ENCODE measurements at places on chromosomes 6 and 20.

DNA sequence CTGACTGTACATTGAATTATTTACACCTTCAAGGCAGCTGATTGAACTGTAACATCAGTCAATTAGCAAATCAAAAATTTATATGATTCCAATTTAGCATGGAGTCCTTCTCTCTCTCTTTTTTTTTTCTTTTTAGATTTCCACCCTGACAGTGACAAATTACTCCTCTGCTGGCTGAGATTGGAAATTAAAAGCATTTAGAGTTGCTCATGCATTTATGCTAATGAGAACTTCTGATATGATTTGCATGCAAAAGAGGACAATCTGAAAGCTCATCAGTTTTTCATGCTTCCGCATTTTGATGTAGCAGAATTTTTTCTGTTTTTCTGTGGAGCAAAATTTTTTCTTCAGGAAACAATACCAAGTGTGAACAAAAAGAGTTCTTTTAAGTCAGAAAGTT lies 130.5 kb upstream of the NOX3 start:
- DNase-seq = no peak

DNA sequence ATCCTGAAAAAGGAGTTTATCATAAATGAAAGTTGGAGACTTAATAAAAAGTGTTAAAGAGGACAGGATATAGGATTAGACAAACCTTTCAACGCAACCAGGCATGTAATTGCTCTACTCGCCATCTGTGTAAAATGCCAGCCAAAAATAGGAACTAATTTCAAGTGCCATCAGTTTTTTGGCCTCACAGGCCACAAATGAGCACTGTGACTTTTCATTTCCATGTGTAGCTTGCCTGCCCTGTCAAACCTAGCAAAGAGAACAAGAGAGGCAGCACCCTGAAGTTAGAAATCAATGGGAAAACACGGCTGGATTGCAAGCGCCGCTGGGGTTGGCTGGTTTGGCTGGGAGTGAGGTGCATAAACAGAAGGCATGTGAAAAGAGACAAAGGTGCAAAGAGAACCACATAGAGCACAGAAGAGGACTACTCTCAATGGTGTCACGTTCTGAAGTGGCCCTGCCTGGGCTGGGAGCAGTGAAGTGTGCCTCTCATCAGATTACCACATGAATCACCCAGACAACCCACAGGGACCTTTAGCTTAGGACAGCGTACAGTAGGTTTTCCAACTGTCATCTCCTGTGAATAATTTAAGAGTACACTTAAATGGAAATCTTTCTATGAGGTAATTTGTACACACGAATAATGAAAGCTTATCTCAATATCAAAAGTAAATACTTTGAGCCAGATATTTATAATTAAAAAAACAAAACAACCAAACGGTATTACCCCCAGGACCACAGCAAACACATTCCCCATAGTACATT lies 78.0 kb upstream of the NHSL1 start:
- no peak for DNase-seq

GRCh38 chr20:8061861-8062518 lies 42.4 kb upstream of the TMX4 start:
- no peak for DNase-seq

GRCh38 chr6:16764188-16764950 lies 3.1 kb upstream of the ATXN1 start:
- DNase-seq = no peak

DNA sequence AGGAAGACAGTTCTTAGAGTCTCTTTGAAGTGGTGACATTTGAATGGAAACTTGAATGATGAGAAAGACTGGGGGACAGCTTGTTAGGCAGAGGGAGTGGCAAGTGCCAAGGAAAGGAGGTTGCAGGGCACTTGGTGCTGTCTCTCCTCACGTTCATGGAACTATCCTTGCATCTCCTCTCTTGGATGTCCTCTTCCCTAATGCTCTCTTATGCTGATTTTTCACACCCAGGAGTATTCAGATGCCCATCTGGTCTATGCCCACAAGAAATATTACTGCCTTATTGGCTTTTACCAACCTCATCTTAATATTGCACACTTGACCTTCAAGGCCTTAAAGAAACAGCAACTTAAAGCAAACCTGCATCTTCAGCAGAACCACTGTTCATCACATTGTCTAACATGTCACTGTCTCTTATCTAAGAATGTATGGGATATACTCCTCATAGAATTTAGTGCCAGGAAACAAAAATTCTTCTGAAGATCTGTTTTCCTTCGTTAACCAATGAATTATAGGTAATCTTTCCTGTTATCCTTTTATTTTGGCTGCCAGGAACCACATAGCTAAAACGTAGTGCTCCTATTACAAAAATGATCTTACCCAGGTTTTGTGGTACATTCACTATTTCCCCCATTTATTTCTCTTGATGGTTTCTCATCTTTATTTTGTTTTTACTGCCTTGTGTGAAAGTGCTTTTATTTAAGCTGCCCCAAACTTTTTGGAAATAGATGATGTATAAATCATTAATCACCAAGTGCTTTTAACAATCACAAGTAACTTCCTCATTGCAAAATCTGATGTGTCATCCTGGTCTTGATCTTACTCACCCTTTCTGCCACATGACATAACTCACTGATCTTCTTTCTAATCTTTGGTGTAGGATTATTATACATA lies 12.8 kb downstream of the RGS17 start:
- no peak for DNase-seq

- no peak for DNase-seq
Measured at GRCh38 chr6:157775376-157775775, 47.7 kb upstream of the SNX9 start.

DNA sequence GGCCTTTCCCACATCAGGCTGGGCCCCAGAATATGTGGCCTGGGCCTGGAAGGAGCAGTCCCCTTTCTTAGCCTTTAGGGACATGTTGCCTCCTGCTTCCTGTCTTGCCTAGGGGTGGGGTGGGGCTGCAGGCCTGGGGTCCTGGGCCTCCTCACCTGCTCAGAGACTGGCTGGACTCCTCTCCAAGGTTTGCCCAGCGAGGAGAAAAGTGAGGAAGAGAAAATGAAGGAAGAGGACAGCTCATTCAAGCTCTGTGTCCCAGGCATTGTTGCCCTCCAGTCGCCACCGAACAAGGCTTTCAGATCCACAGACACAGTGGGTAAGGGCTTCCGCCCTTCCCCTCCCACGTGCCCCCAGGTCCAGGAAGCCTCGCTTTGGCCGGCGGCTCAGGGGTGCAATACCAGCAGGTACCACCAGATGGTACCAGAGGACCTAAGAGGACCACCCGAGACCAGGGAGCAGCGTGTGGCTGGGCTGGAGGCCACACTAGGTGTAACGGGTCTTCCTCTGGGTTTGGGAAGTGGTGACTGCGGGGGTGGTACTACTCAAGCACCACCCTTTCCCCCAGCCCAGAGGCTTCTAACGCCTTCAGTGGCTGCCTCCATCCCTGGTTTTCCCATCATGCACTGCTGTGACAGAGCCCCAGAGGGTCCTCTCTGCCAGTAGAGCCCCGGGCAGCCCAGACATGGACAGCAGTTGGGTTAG lies 5.5 kb upstream of the BAK1 start:
- peak; percentile 56 for DNase-seq

- DNase-seq = no peak
Measured at GRCh38 chr20:12269579-12269978, 351.9 kb downstream of the BTBD3 start.

GRCh38 chr6:63731930-63732329 lies 96.3 kb downstream of the PHF3 start:
- DNase-seq = no peak

GRCh38 chr6:41757271-41757670 lies 10.1 kb upstream of the PGC start:
- no peak for DNase-seq

- no peak for DNase-seq
Measured at GRCh38 chr6:163324688-163325389, 89.7 kb upstream of the QKI start.

GRCh38 chr6:15434263-15434662 lies 188.4 kb downstream of the JARID2 start:
- DNase-seq = no peak

DNA sequence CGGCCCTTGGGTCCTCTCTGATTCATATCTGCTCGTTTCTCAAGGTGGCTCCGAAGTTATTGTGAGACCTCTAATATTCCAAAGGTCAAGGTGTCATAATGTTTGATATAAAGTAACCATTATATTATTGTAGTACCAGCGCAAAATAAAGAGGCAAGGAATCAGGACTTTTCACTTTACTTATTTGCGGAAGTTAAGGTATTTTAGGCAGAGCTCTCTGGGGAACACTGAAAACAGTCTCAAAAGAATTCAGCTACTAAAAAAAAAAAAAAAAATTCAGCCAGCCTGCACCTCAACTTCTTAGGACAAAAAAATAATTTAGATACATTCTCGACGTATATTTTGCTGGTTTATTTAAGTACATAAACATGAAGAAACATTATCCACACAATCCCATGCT lies 2.4 kb downstream of the OSER1 start:
- no peak for DNase-seq

DNA sequence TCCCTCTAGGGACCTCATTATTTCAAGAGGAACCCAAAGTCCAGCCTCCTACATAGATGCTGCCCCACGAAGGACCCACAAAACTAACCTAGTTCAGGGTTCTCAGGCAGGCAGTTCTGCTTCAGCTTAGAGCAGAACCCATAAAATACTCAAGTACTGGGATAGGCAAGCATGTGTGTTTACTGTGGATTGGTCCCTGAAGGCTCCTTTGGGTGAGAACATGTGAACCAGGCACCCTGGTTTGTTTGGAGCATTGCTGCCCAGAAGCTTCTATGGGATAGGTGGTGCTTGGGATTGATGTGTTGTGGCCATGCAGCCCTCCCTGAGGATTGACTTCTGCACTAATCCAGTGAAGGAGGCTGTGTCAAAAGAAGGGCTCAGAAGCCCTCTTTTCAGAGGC lies 14.9 kb upstream of the EFHC1 start:
- no peak for DNase-seq

GRCh38 chr6:63307581-63308246 lies 12.1 kb downstream of the LGSN start:
- no peak for DNase-seq

- DNase-seq = no peak
Measured at GRCh38 chr6:13830803-13831202, 16.4 kb upstream of the MCUR1 start.

DNA sequence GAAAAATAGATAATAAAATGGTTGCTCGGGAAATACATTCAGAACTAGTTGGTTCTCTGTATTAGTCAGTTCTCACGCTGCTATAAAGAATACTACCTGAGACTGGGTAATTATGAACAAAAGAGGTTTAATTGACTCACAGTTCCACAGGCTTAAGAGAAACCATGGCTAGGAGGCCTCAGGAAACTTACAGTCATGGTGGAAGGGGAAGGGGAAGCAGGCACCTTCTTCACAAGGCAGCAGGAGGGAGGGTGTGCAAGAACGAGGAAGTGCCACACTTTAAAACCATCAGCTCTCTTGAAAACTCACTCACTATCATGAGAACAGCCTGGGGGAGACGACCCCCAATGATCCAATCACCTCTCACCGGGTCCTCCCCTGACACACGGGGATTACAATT lies 24.2 kb upstream of the SNX9 start:
- no peak for DNase-seq

- DNase-seq = no peak
Measured at GRCh38 chr6:64520050-64520449, 884.4 kb downstream of the PHF3 start.

DNA sequence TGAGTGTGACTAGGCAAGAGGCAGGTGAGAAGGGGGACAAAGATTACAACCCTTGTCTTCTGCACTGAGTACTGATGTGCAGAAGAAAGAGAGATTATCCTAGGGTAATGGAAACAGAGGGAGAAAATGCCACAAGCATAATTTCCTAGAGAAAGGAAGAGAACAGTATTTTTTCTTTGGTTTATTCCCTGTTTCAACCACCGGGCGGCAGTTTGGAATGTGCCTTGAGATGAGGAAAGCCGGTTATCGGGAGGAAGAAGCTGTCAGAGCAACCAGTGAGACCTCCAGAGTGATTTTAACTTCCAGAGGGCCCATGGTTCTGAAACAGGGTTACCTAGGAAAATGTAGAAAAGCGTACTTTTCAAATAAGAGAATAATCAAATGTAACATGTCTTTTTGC lies 121.4 kb downstream of the REV3L start:
- DNase-seq = peak; percentile 9

DNA sequence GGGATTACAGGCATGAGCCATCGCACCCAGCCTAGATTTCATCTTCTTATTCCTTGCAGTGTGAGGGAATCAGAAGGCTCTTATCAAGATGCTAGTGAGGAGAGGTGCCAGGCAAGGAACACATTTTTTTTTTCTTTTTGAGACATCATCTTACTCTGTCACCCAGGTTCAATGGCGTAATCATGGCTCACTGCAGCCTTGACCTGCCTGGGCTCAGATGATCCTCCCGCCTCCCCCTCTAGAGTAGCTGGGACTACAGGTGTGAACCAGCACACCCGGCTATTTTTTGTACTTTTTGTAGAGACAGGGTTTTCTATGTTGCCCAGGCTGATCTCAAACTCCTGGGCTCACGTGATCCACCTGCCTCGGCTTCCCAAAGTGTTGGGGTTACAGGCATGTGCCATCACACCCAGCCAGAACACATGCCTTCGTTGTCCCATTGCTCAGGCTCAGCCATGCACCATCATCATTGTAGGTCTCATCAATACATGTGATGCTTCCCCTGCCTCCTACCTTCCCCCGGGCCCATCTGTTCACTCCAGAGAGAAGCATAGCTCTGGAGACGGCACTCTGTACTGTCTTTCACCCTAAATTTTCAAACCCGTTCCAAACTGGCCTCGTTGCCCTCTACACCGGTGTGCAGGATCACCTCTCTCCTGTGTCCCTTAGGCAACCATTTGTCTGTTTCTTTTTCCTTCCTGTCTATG lies 10.1 kb downstream of the FLOT1 start:
- DNase-seq = no peak

GRCh38 chr6:15901141-15902115 lies 227.5 kb upstream of the MYLIP start:
- no peak for DNase-seq

GRCh38 chr6:91695221-91695620 lies 1108.3 kb upstream of the MAP3K7 start:
- no peak for DNase-seq

GRCh38 chr20:1212607-1213396 lies 9.5 kb downstream of the C20orf202 start:
- peak; percentile 23 for DNase-seq

GRCh38 chr6:166344240-166344639 lies 1.9 kb upstream of the SFT2D1 start:
- no peak for DNase-seq

DNA sequence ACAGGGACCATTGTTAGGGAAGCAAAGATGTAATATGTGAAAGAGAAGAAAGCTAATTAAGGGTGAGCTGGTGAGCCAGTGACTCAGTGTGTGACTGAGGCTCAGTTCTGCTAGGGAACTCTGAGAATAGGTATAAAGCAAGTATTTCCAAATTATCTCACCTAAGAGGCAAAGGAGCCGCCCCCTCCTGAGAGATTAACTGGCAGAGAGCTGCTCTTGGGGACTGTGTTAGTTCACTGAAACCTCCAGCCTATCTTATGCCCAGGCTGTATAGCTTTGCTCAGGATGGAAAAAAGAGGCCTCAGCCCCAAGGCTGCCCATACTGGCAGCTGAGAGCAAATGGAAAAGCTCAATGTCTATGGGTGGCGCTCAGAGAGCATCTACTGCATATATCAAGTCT lies 152.0 kb downstream of the PAK5 start:
- DNase-seq = no peak

Measured in NCI-H1048 (cell line).